NCI-H1436 treated with DMSO at 0.1 percent for 48 hours (cell line): ENCODE measurements at places on chromosomes 16 and 17.

DNA sequence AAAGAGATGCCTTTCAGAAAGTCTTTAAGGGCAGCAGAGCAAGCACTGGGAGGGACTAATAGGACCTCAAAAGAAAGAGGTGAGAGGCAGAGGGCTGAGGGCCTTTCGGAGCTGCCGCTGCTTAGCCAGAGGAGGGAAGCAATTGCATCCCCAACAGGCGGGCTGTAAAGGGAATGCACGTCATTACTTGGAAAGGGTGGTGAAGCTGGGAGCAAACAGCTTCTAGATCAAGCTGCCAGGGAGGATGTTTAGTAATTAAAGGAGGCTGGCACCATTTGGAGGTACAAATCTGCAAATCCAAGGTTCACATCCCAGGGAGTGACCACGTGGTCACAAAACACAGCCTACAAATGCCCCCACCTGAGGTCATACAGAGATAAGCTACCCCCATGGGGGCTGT is 429.0 kb upstream of the RBFOX1 start:
- DNase-seq, result no peak

DNA sequence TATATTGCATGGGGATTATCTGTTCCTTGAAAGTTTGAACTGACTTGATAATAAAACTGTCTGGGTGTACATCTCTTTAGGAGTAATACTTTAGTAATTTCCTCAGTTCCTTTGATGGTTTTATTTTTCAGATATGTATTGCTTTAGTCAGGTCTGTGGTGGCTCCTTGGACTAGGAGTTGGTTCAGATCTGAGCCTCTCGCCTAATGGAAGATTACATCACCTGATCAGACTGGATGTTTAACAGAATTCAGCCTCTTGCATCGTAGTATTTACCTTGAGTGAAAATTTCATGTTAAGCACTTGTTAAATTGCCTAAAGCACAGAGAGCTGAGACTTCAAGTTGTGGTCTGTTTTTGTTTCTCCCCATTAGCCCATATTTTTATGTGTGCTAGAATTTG is 267.3 kb downstream of the MAP2K4 start:
- DNase-seq, result no peak

DNA sequence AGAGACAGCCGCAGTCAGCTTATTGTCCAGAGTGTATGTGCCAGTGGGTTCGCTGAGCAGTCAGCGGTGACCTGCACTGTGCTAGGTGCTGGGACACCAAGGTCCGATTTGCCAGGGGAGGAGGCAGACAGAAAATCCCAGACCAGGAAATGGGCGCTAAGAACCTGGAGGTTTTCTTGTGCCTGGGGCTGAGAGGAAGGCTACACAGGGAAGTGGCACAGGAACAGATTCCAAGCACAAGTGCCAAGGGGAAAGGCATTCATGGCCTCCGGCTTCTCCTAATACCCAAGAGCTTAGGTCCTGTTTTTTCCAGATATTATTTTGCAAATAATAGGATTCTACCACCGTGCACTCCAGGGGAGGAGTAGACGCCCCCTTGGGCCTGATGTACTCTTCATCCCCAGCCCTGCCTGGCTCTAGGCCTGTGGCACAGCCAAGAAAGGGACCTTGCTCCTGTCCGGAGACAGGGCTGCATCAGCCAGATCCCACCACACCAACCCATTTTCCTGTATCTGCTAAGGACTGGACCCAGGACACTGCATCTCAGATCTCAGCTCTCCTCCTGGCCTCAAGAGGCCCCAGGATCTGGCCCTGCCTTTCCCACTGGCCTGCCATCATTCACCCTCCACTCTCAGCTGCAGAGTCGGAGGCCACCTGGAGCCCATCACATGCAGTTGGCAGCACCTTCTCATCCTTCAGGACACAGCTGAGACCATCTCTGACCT is 187.2 kb downstream of the NTN1 start:
- DNase-seq, result no peak

GRCh38 chr17:77223642-77224420 is 83.1 kb downstream of the SEC14L1 start:
- no peak for DNase-seq

DNA sequence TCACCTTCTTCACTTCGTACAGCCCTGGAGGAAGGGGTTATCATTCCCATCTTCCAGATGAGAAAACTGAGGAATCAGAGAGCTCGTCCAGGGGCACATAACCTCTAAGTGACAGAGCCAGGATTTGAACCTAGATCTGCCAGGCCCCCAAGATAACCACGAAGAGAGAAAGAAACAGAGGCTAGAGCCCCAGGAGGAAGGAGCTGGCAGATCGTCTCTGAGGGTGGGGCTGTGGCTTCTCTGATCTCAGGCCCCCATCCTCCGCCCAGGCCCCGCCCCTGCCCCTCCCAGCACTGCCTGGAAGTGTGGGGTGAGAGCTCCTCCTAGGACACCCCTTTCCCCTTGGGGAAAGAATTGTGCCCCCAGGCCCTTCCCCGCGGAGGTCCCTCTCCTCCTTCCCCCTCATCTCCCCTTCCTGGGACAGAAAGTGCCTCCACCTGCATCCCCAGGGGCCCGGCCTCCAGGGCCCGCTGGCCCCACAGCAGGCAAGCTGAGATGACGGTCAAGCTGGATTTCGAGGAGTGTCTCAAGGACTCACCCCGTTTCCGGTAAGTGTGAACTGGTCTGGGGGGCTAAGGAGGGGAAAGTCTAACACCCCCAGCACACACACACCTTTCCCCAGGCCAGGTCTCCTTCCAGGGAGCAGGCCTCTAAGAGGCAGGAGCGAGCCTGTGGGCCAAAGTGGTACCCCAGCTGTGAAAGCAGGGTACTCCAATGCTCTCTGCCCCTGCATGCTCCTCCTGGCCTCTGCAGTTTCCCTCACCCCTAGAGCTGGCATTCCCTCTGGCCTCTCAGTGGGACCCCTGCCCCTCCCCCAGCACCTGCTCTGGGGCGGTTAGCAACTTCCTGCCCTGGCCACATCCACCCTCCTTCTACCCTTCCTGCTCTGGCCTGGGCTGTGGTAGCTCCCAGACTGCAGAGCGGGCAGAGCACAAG is at the start of gene ACAP1:
Gene ACAP1, plus strand, starts transcription at position 290 of the 936 bp plus-strand sequence. Its CDS starts 206 bp downstream, at position 496.
- DNase-seq, result no peak
